ENCODE measurements at places on chromosomes 1 and 21.
A peak's percentile ranks its signal among the peaks of the same experiment; 100 is the strongest.

- DNase-seq, result no peak
Observed at GRCh38 chr1:65021795-65022194, 55.4 kb upstream of the JAK1 start.

DNA sequence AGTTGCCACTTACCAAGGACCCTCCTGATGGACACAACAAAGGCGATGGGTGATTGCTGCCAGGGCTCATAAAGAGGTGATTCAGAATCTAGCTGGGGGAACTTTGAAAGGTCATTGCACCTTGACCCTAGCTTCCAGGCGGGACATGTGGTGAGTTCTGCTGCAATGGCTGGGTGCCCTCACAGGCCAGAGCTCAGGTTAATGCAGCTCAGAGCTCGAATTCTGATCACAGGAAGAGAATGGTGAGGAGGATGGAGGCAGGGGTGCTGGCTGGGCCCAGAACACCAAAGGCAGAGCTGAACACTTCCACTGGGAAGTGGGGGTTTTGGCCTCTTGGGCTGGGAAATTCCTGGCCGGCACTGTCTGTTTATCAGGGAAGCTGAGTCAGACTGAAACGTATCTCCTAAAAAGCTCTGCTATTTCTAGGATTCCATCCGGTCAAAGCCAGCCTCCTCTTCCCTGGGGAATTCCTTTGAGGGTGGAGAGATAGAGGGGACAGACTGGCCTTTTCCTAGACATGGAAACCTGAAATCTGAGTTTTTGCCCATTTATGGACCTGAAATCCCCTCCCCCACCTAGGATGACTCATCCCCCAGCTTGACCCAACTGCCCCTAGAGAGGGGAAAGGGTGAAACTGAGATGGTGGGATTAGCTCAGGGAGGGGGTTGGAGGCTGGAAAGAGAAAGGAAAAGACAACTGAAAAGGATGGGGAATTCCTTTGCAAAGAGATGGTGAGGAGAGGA, 27.2 kb downstream of the NUAK2 start:
- no peak for DNase-seq

DNA sequence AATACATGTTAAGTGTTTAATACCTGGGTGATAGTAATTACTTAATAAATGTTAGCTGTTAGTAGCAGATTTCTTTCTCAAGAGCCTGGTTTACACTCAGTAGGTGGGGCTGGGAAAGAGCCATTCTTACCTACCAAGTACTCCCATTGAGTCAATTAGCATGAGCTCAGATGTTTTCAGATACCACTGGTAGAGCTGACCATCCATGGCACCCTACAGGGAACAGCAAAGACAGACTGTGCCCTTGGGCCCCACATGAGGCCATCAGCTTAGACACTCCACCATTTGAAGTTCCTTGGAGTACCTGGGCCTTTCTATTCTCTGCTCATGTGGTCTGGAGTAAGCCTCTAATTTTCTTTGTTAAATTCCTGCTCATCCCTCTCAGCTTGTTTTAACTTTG, 179.3 kb downstream of the CACNA1E start:
- no peak for DNase-seq

DNA sequence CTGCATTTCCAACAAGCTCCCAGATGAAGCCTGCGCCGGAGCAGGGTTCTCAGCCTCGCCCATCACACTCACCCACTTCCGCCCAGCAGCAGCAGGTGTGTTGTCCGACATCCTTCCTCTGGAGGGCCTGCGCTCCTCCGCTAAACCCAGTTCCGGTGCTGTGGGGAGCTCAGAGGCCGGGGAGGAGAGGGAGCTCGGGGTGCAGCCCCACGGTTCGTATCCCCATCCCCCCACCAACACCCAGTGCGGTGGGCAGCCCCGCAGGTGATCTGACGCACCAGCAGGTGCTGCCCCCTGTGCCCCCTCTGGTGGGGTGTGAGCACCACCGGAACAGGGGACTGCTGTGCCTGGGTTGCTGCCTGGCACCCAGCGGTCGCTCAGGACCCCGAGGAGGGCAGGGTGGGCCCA, 3.4 kb upstream of the PEX10 start:
- peak; percentile 52 for DNase-seq

DNA sequence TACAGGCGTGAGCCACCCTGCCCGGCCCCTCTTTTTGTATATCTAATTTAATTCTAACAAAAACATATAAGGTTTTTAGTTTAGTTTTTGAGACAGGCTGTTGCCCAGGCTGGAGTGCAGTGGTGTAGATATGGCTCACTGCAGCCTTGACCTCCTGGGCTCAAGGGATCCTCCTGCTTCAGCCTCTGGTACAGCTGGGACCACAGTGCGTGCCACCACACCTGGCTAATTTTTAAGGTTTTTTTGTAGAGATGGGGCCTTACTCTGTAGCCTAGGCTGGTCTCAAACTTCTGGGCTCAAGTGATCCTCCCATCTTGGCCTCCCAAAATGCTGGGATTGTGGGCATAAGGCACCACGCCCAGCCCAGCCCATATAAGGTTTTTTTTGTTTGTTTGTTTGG, 18.8 kb downstream of the ENSA start:
- no peak for DNase-seq

- DNase-seq, result peak; percentile 89
Observed at GRCh38 chr1:27603681-27604578, at the start of gene AHDC1. Gene AHDC1 (minus strand): TSS chr1:27604144. CDS start chr1:27552115, 52,029 bp downstream.

GRCh38 chr1:197776351-197777105, 1.2 kb upstream of the DENND1B start:
- peak; percentile 57 for DNase-seq

Data from CD4-positive, alpha-beta T cell treated with Interleukin-15 for 4 hours (primary cell).